ENCODE measurements at places on chromosomes 16 and 17.

DNA sequence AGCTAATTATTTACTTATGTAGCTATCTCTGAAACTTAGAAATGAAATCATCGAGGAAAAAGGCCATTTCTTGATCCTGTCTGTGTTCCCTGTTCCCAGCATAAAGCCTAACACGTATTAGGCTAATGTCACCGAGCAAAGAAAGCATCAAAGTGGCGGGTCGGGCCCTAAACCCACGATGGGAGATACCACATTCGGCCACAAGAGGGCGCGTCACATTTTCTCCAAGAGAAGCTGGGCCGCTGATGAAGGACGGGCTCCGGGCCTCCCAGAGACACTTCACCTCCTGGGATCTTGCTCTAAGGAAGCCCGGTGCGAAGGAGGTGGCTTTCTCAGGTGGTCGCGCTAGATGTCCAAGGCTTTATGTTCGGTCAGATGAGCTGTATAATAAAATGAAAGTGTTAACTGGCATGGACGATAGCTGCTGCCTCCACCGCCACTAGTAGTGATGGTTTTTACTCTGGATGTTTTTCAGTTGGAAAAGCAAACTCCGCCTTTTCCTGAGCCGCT lies 853 bp upstream of the PDK2 start:
- DNase-seq: peak; percentile 92

GRCh38 chr17:77581480-77581879 lies 377.0 kb upstream of the TNRC6C start:
- DNase-seq: no peak

DNA sequence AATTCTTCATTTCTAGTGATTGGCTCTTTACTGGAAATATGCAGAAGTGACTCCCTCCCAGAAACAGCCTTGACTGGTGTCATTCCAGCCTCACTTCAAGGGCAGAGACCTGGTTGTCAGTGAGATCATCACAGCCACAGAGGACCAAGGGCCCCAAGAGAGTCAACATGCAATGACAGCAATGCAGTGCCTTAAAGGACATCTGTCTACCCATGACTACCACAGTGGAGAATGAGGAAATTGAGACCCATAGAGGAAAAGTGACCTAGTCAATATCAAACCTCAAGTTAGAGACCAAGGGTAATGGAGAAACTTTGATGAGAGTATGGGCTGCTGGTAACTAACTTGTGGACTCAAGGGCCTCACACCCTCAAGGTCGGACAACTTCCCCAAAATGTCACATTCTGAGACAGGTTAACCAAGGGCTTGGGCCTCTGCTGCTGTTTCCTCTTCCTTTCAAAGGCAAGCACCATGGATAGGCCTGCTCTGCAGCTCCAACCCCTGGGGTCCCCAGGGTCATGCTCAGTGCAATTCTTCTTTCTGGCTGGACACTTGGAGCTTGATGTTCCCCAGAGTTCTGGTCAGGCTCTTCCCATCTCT lies 11.3 kb downstream of the NOG start:
- DNase-seq: no peak

GRCh38 chr16:28146536-28146935 lies 65.2 kb downstream of the XPO6 start:
- DNase-seq: no peak

DNA sequence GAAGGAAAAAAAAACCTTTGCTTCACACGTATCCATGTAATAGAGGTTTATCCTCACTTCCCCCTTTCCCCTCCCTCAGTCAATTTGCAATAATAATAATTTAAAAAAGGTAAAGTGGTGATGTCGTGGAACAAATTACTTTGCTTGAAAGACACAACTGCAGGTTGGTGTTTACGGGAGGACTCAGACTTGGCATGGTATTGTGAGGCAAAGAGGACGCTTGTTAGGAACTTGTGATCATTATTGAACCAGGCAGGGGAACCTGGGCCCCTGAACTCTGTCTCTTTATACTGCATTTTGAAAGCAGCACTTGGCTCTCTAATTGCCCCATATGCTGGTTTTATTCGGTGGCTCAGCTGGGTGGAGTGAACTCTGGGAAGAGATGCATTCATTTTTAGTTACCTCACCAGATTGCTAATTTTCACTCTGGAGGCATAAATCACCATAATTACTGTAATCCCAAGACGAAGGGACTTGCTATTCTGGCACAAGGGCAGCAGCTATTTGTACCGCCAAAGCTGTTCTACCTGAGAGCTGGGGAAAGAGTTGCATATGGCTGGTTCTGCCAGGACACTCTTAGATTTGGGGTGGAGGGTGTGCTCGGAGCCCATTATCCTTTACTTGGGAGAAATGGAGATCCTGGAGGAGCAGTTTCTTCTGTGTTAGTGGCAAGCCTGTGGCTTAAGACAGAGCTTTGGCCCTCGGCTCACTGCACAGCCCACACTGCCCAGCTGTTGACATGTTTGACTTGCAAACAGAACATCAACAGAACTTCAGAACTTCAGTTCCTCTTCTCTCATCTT lies 5.7 kb upstream of the DHX8 start:
- DNase-seq: no peak

DNA sequence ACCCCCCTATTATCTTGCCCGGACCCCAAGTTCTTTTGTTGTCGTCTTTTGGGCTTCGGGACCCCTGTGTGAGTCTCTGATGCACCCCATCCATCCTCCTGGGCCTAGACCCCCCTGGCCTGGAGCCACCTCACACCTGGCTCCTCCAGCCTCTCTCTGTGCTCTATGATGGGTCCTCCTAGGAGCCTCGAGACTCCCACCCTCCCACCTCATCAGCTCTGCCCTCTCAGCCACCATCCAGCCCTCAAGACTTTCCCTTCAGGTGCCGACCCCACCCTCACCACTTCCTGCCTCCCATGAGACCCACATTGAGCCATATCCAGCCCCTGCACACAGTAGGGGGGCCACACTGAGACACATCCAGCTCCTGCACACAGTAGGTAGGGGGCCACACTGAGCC lies 8.7 kb upstream of the ATP2A3 start:
- no peak for DNase-seq

DNA sequence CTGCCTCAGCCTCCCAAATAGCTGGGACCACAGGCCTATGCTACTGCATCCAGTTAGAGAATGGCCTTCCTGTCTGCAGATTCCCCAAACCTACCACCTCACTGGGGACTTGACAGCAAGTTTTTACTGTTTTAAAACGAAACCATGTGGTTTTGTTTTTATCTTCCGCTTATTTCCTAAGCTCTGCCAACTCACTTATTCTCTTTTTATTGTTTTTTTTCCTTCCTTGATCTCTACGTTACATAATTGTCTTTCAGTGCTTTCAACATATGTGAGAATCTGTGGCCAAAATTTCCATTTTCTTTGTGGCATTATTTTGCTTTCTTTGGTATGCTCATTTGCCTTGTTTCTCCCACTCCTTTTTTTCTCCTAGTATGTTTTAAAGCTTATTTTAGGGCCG lies 14.6 kb upstream of the SLC38A7 start:
- DNase-seq: no peak

GRCh38 chr16:89005201-89006035 lies 28.4 kb upstream of the CBFA2T3 start:
- no peak for DNase-seq

GRCh38 chr16:4330277-4330874 lies 14.5 kb downstream of the GLIS2 start:
- DNase-seq: peak; percentile 81

DNA sequence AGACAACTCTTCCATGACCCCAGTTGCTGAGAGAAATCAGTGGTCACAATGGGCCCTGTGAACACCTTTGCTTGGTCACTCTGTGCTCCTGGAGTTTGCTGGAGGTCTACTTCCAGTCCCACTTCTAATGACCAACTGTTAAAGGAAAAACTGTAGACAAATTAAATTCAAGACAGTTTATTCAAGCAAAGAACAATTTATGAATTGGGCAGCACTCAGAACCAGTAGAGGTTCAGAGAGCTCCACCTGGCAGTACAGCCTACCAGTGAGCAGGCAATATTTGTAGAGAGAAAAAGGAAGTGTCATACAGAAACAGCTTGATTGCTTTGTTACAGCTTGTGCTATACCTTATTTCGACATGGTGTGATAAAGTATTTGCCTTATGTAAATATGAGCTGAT lies 116.5 kb downstream of the HS3ST3B1 start:
- no peak for DNase-seq

- DNase-seq: peak; percentile 82
Measured at GRCh38 chr17:3647769-3648555, 11.4 kb downstream of the CTNS start.

GRCh38 chr17:43314611-43315011 lies 80.8 kb upstream of the RNU2-1 start:
- peak; percentile 25 for DNase-seq

DNA sequence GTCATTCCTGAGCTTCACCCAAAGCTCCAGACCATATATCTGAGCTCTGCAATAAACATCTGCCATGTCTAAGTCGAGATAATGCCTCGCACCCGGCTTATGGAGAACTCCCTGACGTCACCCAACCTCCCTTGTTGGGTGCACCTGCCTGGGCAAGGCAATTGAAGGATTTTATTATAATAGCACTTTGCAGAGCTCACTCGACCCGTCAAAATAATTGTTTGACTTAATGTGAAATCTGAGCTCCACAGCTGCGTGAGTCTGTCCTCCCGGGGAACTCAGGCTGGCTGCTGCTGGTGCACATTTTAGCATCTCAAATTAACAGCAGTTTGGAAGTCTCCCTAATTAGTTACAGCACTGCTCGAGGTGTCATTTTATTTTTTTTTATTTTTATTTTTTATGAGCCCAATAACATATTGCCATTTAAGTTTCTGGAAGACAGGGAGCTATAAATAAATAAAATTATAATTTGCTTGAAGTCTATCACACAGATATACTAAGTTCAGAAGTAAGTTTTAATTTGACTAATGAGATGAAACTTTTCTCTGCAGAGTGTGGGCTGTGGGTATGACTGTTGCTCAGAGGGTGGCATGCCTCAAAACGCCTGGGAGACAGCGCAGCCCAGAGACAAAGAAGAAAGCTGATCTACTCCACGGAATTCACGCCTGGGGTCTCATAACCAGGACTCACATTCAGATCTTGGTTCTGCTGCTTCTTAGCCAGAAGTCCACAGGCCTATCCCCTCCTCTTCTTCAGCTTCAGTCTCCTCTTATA lies 401.4 kb upstream of the C16orf82 start:
- DNase-seq: no peak
